Stimulated activated CD8-positive, alpha-beta memory T cell treated with anti-CD3 and anti-CD28 coated beads, Interleukin-15, amount 100 ng/mL, for 4 hours (primary cell): ENCODE measurements at places on chromosomes 13 and 19.

DNA sequence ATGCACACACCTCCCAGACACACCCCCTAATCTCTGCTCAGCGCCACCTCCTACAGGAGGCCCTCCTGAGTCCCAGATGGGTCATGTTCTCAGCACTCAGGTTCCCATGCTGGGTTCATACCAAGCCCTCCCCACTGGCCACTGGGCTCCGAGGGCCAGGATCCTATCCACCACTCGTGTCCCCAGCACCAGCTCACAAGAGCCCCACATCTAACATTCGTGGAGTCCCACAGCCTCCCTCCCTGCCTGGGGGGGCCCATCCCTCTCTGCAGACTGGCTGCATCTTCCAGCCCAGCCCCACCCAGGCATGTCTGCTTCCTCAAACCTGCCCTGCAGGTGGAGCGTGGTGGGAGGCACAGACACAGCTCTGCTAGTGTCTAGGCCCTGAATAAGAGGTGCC, 227.4 kb downstream of the TUBA3C start:
- no peak for DNase-seq

DNA sequence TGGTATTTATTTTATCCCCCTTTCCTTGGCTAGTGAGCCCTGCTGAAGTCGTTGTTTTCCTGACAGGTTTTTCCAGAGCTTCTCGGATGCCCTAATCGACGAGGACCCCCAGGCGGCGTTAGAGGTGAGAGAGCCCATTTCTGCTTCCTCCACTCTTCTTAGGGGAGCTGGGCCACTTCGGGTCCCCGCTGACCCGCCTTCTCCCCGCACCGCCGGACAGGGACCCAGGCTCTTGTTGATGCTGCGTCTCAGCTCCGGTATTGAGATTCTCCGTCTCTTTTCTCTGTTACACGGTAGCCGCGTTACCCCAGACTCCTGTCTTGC, 306 bp downstream of the SUGT1 start:
- no peak for DNase-seq

GRCh38 chr13:98890186-98890585, 87.7 kb downstream of the DOCK9 start:
- DNase-seq: no peak

DNA sequence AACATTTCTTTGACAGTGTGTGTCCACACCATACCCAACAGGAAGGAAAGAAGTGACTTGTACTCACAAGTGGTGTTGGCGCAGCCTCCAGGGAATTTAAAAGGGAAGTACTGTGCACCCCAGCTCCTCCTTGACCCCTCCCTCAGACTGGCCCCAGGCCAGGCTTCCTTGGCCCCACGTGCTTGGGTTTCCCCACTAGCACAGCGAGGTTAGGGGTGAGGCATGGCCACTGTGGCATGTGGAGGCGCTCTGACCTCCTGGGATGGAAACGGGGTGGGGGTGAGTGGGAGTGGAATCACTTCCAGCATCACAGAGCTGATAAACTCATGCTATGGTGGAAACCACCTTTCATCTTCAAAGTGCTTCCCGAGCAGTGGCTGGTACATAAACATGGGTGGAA, 168.6 kb downstream of the ZNF536 start:
- no peak for DNase-seq

DNA sequence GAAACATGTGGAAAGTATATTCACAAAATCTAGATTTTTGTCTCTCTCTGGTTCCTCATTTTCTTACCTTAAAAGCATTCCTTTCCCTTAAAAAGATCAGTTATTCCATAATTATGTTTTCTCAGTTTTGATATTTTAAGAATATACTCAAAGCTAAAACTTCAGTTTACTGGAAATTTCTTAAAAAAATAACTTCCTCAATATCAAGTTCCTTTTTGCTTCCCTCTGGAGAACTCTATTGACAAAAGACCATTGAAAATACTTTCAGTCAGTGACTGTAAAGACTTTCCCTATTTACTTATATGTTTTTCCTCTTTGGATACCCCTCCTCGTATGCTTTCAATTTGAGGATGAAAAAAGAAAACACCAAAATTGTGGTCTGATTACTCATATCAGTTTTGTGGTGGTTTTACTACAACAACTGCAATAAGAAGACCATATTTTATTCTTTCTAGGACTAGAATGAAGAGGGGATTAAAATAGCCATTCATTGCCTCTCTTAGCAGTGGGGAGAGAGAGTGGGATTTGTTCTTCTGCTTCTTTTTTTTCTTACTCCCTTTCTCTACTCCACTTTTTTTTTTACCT, 113.2 kb downstream of the ESD start:
- DNase-seq: no peak

- DNase-seq: no peak
These were observed 167.4 kb downstream of the KDM4B start for GRCh38 chr19:5136073-5136855.

GRCh38 chr19:32862741-32863140, 6.8 kb downstream of the SLC7A9 start:
- DNase-seq: no peak

GRCh38 chr19:50365434-50366306, at the start of gene NAPSA:
Gene NAPSA, minus strand, starts transcription at chr19:50365639. Its CDS starts 18 bp downstream, at chr19:50365621.
- no peak for DNase-seq
